Stimulated activated CD4-positive, alpha-beta T cell treated with anti-CD3 and anti-CD28 coated beads, Interleukin-2, amount 100 ng/mL, for 4 hours (primary cell): ENCODE measurements at places on chromosomes 6 and 20.

GRCh38 chr6:163579111-163579879, 164.8 kb downstream of the QKI start:
- DNase-seq = no peak

- DNase-seq = no peak
Observed at GRCh38 chr20:57579331-57579897, 18.5 kb downstream of the PCK1 start.

- DNase-seq = no peak
Observed at GRCh38 chr20:44406572-44407137, 51.2 kb downstream of the HNF4A start.

DNA sequence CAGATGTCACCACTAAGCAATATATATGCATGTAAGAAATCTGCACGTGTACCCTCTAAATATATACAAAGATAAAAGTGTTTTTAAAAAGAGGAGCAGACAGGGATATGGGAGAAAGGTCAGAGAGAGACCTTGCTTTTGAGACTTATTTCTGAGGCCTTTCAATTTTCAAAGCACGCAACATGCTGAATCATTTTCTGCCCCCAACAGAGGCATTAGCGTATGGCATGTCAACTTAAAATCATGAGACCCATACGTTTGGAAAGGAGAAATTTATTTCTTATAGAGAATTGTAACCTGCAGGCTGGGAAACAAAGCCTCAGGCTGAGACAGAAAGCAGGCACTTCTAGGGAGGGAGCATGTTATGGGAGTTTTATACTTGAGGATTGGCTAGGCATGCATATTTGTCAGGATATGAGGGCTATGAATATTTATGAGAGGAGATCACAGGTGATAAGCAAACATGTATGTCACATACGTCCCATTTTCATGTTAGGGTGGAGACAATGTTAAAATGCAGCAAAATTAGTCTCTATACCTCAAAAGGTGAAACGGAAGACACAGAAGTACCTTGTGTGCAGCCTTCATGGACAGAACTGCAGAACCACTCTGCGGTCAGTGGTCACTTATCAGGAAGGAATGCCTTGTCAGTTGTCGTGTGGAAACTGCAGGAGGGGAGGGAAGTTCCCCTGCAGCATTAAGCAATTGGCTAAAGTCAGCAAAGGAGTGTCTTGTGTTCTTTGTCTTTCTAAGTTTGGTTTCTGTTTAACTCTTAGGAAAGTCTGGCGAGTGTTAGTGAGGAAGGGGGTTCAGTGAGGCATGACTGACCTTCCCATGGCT, 6.3 kb upstream of the GABRR2 start:
- no peak for DNase-seq

- no peak for DNase-seq
Observed at GRCh38 chr6:14707971-14708465, 537.9 kb upstream of the JARID2 start.

- no peak for DNase-seq
Observed at GRCh38 chr6:149166336-149166735, 151.2 kb upstream of the TAB2 start.

DNA sequence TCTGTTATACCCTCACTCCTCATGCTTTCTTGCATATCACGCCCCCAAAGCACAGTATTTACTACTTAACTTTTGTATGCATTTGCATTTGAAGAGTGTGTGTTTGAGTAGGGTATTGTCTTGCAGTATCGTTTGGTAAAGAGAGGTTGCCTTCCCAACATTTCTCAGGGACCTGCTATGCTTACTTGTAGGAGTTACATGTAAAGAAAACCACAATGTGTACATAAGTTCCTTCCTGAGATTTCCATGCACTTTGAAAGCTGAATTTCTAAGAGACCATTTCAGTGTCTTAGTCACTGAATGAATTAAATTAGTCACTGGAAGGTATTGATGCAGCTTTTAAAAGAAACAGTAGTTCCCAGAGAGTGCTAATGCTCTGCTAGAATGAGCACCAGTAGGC, 159.3 kb upstream of the LAMA2 start:
- DNase-seq = no peak

- no peak for DNase-seq
Observed at GRCh38 chr20:55205665-55206064, 730.3 kb downstream of the DOK5 start.

DNA sequence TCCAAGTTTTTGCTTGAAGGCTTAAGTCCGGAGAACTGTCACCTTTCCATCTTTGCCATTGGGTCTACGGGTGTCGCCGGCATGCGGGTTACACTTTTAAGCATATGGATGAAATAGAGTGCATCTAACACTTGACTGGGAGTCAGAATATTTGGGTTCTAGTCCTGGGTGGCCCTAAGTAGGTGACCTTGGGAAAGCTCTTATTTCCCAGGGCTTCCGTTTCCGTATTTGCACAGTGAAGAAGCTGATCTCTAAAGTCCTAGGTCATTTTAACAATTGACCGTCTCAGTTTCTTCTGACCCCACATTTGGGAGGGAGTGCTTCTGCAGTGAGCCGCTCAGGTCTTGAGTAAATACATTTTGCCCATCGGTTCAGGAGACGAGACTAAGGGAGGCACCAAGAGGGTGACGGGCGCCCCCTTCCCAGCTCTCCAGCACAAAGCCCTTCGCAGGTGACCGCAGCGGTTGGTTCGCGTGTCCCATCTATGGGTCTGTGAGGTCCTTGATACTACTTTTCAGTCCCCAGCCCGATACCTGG, 651 bp upstream of the BLTP3A start:
- peak; percentile 19 for DNase-seq

DNA sequence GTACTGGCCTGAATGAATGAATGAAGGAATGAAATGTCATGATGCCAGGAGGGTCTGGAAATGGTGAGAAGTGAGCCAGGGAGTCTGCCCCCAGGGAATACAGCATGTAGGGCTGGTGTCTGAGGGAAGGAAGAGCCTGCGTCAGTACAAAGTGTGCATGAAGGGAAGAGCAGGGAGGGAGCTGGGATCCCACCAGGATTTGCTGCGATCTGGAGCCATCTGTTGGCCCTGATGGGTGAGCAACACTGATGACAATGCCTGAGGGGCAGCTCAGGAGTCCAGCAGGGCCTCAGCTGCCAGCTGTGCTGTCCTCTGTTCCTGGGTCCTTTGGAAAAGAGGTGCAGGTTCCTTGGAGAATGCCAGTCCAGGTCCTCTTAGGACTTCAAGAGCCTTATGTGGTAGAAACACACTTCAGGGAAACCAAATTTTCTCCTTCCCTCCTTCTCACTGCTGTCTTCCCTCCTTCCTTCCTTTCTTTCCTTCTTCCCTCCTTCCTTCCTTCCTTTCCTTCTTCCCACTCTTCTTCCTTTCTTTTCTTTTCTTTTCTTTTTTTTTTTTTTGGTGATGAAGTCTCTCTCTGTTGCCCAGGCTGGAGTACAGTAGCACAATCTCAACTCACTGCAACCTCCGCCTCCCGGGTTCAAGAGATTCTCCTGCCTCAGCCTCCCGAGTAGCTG, 11.5 kb downstream of the BPI start:
- no peak for DNase-seq

- no peak for DNase-seq
Observed at GRCh38 chr20:48832405-48832730, 4.6 kb upstream of the PREX1 start.

DNA sequence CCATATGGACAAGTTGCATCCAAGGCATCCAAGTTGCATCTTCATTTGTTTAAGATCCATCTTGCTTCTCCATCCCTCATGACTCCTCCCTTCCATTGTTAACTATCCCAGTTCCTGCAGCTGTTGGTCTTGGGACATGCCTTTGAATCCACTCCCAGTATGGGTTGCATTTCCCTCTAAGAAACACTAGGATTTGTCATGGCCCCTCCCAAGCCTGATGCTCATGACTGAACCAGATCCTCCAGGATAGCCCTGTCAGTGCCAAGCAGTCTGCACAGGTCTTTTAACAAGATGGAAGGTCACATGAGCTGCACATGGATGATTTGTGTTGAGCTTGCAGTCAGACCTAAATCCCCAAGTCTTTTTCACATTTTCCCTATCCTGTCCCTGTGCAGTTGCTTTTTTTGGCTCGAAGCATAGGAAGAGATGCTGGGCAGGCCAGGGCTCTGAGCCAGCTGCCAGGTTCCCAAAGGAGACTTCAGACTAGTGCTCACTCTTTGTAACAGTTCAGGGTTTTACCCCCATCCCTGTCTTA, 4.2 kb downstream of the PPP2R5D start:
- no peak for DNase-seq

GRCh38 chr6:36649701-36650484, 28.6 kb upstream of the CDKN1A start:
- DNase-seq = no peak

GRCh38 chr20:52035498-52035897, 156.1 kb downstream of the ZFP64 start:
- DNase-seq = no peak

DNA sequence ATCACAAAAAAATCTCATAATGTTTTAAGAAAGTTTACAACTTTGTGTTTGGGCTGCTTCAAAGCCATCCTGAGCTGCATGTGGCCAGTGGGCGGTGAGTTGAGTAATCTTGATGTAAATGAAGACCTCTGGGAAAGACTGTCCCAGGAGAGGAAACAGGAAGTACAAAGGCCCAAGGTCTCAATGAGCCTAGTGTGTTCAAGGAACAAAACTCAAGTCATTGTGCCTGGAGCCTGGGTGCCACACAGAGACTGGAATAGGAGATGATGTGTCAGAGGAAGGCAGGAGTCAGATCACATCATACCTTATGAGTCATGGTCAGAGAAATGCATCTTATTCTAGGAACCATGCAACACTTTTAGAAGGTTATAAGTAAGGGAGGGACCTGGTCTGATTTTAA, 51.5 kb downstream of the COL19A1 start:
- DNase-seq = peak; percentile 2

GRCh38 chr6:132161283-132161682, 210.1 kb upstream of the CCN2 start:
- DNase-seq = no peak

DNA sequence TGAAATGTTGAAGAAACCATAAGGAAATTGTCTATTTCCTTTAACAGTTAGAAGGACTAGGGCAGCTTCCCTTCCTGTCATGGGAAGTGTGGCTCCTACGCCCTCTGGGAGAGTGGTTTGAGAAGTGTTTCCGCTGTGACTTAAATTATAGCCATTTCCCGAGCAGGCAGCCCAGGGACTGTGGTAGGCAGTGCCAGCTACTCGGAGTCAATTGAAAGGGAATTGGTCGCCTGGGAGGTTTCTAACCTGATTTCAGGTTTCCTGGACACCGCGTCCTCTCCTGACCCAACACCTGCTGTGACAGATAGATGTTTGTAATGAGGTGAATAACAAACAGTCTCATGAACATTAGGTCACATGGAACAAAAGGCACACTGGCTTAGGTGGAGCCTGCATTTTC, 256.1 kb upstream of the PLCB4 start:
- DNase-seq = no peak

DNA sequence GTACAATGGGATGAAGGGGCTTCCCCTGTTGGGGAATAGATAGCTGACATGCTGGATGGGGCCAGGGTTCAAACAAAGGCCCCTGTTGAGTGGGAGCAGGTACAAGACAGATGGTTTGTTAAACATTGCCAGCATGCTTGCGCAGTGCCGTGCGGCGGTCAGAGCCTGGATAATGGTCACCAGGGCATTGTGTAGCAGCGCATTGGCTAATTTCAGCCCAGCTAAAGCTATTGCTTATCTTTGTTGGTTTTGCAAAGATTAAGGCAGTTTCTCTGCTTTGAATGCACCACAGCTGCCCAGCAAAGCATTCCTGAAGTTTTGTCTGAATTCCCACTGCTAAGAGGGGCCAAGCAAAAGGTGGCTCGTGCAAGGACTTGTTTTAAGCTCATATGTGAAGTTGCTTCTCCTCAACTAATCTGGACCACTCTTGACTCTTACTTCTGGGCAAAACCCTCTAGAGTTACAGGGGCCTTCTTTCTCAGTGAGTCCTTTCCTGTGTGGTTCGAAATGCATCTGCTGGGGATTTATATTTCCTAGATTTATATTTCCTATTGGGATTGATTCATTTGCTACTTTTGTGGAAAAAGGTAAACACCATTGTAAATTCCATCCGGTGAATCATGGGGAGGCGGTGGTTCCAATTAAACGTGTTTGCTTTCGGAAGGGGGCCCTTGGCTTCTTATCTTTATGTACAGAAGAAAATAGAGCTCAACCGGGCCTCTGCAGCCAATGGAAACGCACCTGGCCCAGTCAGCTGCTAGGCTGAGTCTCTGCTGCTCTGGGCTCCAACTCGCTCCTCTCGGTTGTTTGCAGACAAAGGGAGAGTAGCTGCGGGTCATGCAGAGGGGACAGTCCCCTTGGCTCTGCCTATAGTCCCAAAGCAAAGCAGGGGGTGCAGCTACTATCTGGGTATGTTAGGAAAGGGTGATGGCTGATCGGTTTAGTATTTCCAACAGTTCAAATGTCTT, 72.1 kb downstream of the FOXA2 start:
- no peak for DNase-seq

- DNase-seq = peak; percentile 41
Observed at GRCh38 chr20:44747166-44748004, 1.7 kb downstream of the KCNK15 start.

- DNase-seq = no peak
Observed at GRCh38 chr20:5354901-5355300, 38.1 kb upstream of the PROKR2 start.

DNA sequence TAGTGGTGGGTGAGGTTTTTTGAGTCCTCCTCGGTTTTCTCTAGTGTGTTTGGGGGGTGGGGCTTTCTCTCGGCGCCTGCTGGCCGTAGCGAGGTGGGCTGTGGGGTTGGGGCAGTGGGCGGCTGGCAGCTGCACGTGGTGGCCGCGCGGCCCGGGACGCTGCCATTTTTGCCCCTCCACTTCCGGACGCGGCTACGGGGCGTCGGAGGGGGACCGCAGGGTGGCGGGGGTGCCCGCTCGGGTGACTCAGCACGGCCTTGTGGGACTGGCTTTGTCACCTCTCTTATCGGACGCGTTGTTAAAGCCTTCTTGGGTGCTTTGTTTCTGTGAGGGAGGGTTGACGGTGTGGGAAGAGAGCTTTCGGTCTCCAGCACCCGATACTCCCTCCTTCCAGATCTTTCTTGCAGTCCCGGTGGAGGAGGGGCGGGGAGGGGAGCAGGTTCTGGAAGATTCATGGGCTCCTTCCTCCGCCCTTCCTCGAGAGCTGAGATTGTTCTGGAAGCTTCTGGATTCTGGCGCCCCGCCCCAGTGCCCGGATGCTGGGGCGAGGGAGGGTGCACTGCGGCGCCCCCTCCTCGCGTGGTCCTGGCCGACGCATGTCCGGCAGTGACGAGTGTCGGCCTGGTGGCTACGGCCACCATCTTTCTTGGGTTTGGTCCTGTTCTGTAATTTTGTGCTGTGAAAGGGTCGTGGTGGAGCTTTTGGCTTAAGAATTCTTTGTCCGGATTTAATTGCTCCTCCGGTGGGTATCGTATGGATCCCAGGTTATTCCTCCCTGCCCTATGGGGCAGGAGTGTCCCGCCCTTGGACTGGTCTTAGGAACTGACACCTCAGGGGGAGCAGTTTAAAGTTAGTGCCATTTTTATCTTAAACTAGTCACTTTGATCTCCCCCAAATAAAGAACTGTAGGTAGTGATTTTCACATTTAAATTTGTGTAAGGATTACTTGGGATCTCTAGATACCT, 719 bp downstream of the HSP90AB1 start:
- peak; percentile 89 for DNase-seq

GRCh38 chr6:122758927-122759334, 20.6 kb upstream of the FABP7 start:
- no peak for DNase-seq

GRCh38 chr6:104784884-104785283, 74.8 kb downstream of the HACE1 start:
- no peak for DNase-seq

GRCh38 chr20:407133-407952, 756 bp upstream of the RBCK1 start:
- DNase-seq = peak; percentile 51
